ENCODE measurements at places on chromosomes 13 and 19. TPM values are rescaled to one million over a fixed set of nuclear protein-coding genes. Genes with fewer than 3 reads are reported as not detected.

NEK3 gene
- 23.8 TPM for polyA plus RNA-seq

PRTN3 gene
- 2.7 TPM for polyA plus RNA-seq

UBL5 gene
- polyA plus RNA-seq: 274 TPM

RAB20 gene
- polyA plus RNA-seq: 8.8 TPM

ZNF429 gene
- 23.3 TPM for polyA plus RNA-seq

TEKTIP1 gene
- polyA plus RNA-seq: 3.1 TPM

PSG11 gene
- polyA plus RNA-seq: not detected

DNA sequence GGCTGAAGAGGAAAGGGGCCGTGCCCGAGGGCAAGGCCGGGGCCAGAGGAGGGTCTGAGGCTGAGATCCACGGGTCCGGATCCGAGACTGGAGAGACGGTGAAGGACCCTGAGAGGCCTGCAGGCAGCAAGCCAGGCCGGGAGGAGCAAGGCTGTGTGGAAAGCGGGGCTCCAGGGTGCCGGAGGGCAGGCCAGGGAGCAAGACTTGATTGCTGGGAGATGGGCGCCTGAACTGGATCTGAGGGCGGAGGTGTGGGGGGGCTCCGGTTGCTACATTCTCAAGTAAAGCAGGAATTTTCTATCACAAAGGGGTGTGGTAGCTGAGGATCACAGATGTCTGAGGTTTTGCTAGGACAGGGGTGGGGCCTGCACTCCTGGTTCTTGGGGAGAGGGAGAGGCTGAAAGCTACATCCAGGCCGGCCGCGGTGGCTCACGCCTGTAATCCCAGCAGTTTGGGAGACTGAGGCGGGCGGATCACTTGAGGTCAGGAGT is 3.8 kb downstream of the MAMSTR start:
- DNase-seq: no peak

- DNase-seq: no peak
Observed at GRCh38 chr19:13006431-13007281, 11.4 kb downstream of the NFIX start.

- DNase-seq: no peak
Observed at GRCh38 chr13:51009597-51009996, 100.0 kb downstream of the RNASEH2B start.

- DNase-seq: no peak
Observed at GRCh38 chr13:90719461-90719860, 628.0 kb upstream of the MIR17HG start.

DNA sequence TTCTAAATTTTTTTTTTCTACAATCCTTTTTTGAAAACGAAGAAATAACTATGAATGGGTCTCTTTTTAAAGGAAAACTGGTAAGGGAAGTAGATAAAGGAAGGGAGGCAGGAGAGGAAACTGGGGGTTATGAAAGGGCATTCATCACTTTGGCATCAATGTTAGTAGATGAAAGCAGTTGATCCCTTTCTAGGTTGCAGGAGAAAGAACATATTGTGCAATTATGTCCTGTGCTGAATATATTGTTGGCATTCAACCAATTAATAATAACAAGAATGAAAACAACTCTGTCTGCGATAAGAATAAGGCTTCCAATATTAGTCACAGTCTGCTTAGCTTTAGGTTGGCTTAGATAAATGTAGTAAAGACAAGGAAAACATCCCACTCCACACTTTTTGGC is 796.8 kb upstream of the KLHL1 start:
- DNase-seq: no peak

DNA sequence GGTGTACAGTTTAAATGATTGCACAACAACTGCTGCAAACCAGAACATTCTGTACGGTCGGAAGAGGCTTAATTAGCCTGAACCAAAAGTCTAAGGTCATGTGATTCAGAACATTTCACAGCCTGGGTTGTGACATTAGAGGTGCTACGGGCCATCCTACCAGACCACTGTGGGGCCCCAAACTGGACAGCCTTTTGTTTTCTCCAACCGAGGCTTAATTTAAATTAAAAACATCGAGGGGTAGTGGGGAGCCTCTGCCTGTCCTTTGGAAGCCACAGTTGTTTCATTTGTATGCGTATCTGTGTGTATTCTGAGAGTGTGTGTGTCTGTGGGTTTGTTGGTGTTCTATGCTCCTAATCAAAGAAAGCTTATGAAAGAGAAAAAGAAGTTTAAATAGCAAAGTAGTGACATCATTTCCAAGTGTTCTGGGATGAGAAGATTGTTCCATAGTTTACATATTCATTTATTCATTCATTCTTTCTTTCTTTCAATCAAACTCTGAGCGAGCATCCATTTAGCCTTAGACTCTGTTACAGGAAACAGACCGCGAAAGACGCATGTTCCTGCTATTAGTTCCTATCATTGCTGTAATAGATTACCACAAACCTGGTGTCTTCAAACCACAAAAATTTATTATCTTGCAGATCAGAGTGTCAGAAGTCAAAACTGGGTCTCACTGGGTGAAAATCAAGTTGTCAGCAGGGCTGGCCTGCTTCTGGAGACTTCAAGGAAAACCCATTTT is 444.8 kb downstream of the FOXO1 start:
- no peak for DNase-seq

DNA sequence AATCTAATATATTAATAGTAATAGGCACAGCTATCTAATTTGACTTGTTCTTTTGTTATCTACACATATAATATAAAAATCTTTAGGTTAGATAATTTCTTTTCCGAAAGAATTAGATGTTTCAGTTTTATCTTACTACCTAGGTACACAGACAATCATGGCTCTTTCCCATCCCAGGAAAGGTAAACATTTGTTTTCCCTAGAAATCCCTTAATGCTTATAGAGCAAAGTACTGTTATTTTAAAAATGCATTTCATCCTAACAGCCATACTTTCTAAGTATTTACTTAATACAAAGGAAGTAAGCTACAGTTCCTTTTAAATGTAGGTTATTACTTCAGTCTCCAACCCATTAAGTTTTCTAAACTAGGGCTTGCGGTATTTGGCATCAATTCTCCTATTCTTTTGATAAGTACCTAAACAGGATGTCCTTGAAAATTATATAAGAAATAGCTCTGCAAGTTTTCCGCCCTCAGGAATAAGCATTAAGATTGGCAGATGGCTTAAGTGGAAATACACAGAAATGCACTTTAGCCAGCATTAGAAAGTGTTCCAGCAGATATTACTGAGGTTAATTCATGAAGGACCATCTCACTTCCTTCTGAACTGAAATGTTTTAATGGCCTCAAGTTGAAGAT is 616.2 kb upstream of the SPRY2 start:
- DNase-seq: no peak

- DNase-seq: no peak
Observed at GRCh38 chr19:50380751-50381151, 3.4 kb upstream of the POLD1 start.

DNA sequence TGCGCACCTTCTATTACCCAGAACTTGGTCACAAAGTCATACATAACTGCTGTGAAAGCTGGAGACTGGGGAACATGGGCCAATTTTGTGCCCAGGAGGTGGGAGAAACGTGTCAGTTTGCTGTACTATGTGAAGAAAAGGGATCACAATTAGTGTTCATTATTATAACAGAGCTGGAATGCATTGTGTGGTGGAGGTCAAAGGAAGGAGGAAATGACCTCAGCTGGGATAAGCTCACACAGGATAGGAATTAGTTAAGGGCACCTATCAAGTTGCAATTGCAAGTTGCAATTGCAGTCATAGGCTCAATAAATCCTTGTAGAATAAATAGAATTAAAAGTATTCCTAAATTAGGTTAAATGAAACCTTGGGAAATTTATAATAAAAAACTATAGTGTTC is 103.9 kb upstream of the OBI1 start:
- DNase-seq: no peak

GRCh38 chr13:83167203-83167602 is 715.1 kb downstream of the SLITRK1 start:
- DNase-seq: no peak

DNA sequence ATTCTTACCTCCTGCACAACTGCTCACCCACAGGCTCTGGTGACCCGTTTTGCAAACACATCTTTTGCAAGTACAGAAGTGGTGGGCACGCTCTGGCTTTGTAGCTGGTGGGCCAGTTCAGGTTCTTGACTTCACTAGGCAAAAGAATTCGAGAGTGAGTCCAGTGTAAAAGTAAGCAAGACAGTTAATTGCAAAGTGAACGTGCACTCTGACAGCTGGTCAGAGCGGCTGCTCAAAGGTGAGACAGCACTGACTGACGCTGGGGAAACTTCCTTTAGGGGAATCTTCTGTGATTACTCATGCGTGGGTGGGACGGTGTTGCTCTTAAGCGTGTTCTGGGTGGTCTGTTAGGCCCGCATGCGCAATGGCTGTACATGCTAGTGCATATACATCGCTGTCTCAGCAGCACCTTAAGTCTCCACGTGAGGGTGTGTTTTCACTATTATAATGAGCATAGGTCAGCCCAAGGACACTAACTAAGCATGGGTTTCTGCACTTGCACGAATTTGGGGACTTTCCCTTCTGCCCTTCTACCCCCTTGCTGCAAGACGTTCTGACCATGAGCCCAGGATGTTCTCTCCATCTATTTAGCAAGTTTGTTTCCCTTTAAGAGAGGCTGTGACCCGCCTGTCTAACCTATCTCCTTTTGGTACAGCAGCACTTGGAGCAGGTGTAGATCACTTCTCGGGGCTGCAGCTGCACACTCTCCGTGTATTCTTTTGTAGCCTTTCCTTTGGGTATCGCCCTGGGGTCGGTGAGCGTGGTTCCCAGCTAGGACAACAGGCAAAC is 30.2 kb upstream of the CD33 start:
- DNase-seq: no peak

- no peak for DNase-seq
Observed at GRCh38 chr19:33500991-33501390, 20.6 kb downstream of the PEPD start.

GRCh38 chr19:41793414-41793727 is 3.0 kb upstream of the CEACAM3 start:
- DNase-seq: no peak

DNA sequence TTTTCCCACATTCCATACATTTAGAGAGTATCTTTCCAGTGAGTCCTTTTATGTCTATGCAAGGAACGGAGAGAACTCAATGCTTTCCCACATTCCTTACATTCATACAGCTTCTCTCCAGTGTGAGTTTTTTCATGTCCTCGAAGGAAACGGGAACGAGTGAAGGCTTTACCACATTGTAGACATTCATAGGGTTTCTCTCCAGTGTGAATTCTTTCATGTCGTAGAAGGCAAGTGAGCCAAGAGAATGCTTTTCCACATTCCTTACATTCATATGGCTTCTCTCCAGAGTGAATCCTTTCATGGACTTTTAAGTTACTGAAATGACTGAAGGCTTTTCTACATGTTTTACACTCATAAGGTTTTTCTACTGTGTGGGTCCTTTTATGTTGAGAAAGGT is 17.1 kb downstream of the ZNF823 start:
- no peak for DNase-seq

- no peak for DNase-seq
Observed at GRCh38 chr13:71303144-71303543, 563.9 kb downstream of the DACH1 start.

DNA sequence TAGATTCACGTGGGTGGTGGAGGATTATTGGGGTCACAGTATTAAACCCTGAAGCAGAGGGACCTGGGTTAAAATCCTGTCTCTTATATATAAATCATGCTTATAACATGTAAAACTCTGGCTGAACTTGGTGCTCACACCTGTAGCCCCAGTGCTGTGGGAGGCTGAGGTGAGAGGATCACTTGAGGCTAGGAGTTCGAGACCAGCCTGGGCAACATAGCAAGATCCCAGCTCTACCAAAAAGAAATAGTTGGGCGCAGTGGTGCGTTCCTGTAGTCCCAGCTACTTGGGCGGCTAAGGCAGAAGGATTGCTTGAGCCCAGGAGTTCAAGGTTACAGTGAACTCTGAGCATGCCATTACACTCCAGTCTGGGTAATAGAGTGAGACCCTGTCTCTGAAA is 2.4 kb downstream of the ZNF805 start:
- DNase-seq: no peak

DNA sequence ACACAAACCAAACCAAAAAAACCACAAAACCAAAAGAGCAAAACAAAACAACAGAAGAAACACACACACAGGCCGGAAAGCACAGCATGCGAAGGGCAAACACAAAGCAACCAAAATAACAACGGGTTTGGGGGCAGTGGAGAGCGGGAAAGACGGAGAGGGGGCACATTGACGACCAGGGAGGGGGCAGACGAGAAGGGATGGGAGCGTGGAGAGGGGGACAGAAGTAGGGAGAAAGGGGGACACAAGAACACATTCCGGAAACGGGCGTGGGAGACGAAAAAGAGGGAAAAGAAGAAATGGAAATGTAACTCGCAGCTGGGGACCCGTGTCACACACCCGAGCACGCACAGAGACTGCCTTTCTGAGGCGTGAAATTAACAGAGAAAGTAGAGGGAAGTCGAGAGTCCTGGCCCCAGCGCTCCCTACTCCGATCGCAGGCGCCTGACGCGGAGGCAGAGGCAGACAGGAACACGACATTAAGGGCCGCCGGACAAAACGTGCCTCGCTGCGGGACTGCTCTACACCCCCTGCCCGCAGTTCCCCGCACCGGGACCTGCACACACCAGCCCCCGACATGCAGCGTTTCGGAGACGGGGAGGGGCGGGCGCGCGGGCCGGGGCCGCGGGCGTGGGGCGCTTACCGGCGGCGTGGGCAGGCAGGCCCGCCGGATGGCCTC is 652 bp downstream of the POU4F1 start:
- no peak for DNase-seq

GRCh38 chr19:14515501-14516047 is 2.6 kb downstream of the DNAJB1 start:
- DNase-seq: no peak

DNA sequence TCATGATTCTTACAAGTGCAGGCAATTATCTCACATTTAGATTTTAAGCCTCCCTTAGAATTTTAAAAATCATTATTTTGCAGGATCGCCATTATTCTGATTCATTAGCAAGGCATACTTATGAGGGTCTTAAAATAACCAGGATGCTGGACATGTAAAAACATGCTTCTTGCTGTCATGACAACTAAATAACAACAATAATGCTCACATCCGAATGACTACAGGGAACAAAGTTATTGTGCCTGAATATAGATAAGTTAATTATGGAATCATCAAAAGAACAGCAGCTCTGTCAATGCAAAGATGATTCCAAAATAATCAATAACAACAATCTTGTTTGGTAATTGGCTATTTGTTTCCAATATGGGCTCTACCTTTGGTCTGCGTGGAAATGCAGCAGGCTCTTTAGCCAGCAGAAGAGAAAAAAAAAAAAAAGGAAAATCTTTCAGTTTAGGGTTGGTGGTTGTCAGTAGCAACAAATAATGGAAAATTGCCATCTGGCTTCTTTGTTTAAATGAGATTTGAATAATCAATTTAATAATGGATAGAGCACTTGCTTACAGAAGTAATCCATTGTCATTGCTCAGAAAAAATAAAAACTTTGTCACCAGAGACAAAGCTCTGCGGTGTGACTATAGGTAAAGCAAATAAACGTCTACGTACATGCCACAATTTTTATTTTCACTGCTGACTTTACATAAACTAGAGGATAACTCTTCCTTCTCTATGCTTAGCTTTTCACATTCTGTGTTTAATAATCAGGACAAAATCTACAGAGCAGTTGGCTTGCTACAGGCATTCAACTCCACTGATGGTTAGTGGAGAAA is 468.9 kb upstream of the TSHZ3 start:
- no peak for DNase-seq

Measured in left renal cortex interstitium (tissue), 4 donors.